Activated CD8-positive, alpha-beta memory T cell treated with anti-CD3 and anti-CD28 coated beads for 1 hour (primary cell): ENCODE measurements at places on chromosomes 5 and 9.

DNA sequence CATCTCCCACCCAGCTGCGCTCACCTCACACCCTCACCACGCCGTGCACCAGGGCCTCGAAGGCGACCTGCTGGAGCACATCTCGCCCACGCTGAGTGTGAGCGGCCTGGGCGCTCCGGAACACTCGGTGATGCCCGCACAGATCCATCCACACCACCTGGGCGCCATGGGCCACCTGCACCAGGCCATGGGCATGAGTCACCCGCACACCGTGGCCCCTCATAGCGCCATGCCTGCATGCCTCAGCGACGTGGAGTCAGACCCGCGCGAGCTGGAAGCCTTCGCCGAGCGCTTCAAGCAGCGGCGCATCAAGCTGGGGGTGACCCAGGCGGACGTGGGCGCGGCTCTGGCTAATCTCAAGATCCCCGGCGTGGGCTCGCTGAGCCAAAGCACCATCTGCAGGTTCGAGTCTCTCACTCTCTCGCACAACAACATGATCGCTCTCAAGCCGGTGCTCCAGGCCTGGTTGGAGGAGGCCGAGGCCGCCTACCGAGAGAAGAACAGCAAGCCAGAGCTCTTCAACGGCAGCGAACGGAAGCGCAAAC, 1.1 kb downstream of the POU4F3 start:
- no peak for DNase-seq

DNA sequence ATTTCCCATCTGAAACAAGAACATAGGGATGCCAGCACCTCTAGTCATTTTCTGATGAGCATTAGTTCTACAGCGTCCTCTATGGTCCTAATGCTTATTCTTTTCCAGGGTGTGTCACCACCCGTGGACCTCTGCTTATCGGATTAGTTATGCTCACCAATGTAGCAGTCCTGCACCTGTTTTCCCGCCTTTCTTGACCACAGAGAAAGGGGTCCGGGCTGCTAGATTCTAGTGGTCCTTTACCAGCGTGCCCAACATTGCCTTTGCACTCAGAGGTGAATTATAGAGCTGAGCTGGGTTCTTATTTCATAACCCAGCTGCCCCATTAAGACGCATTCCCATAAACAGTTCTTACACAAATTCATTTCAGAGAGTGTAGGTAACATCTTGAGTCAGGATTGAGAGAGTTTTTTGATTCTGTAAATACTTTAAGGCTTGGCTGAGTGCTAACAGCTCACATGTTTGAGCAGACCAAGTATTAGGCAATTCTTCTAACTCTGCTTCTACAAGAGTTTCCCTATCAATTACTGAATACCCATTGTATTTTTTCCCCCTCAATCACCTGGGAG, 2205.1 kb upstream of the C9orf72 start:
- no peak for DNase-seq

- DNase-seq, result no peak
Measured at GRCh38 chr9:87894998-87895625, 12.4 kb downstream of the SPATA31E1 start.

DNA sequence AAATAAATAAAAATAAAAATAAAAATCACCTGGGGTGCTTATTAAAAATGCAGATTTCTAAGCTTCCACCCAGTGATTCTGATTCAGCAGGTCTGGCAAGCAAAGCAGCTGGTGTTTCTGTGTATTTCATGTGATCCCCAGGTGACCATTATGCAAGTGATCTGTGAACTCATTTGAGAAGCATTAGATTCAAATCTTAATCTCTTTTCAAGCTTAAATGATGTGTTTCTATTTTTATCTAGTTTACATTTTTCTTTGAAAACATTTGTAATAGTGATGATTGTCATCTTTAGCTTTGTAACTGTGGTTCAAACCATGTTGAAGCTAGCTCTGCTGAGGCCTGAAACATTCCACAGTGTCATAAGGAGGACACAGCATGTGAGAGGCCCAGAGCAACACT, 804.8 kb upstream of the ZNF608 start:
- DNase-seq, result no peak

- DNase-seq, result no peak
Measured at GRCh38 chr5:83731638-83732037, 11.0 kb upstream of the HAPLN1 start.

DNA sequence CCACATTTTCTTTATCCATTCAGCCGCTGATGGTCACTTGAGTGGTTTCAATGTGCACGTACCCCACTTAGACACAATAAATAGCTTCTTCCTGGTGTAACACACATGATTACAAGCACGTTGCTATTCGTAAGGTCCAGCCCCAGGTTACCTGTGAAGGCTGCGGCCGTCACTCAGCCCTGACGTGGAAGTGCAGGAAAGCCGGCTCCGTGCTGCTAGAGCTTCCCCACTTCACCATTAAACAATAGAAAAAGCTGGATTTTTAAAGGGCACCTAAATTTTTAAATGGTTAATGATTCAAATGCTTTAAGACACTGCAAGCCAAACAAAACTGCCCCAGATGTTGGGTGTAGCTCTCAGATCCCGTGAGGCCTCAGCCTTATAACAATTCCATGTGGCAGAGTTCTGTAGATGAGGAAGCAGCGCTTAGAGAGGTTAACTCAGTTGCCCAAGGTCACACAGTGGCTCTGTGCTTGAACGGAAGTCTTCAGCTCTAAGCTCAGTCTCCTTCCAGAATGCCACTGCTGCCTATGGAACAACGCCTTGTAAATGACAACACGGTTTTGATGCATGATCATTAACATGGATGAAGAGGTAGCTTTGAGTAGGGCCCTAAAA, 125.7 kb downstream of the COL23A1 start:
- DNase-seq, result no peak

DNA sequence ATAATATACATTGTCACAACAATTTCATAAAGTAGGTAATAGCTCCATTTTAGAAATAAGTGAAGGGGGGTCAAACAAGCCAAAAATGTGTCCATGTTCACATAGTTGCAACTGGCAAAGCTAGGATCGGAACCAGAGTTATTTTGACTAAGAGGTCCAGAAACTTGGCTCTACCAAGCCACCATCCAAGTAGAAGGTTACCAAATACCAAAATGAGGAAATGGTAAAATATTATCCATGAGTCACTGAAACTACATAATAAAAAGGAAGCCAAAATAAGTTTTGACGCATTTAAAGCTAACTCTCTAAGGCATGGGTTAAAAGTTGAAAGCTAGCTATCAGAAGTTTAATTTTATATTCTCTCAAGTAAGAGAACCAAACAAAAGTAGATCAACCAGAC, 886.9 kb upstream of the DMAC1 start:
- DNase-seq, result no peak

DNA sequence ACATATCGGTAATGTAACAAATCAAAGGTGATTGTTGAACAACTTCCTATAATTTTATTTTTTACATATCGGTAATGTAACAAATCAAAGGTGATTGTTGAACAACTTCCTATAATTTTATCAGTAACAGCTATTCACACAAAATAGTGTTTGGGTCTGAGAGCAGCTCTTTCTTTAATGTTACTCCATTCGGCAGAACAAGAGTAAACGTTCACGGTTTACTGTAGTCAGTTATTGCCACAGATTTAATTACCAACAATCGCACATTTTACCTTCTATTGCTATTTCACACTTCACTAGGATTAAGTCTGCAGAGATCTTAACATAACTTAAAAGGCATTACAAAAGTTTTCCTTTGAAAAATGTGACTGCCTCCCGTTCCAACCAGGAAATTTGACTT, 6.4 kb downstream of the GNAQ start:
- no peak for DNase-seq

DNA sequence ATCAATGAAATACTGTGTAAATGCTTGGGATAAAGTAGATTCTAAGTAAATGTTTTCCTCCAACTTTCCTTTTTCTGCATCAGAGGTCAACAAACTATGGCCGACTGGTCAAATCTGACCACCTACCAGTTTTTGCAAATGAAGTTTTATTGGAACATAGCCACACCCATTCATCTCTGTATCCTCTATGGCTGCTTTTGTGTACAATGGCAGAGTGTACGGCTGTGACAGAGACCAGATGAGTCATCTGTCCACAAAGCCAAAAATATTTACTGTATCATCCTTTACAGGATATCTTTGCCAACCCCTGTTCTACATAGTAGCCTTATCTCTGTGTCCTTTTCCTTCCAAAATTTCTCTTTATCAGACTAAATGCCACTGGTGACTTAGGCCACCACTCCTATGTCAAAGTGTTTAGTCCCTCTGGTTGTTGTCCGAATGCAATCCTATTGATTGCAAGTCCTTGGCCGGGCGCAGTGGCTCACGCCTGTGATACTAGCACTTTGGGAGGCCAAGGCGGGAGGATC, 218.4 kb upstream of the KLF4 start:
- DNase-seq, result no peak

DNA sequence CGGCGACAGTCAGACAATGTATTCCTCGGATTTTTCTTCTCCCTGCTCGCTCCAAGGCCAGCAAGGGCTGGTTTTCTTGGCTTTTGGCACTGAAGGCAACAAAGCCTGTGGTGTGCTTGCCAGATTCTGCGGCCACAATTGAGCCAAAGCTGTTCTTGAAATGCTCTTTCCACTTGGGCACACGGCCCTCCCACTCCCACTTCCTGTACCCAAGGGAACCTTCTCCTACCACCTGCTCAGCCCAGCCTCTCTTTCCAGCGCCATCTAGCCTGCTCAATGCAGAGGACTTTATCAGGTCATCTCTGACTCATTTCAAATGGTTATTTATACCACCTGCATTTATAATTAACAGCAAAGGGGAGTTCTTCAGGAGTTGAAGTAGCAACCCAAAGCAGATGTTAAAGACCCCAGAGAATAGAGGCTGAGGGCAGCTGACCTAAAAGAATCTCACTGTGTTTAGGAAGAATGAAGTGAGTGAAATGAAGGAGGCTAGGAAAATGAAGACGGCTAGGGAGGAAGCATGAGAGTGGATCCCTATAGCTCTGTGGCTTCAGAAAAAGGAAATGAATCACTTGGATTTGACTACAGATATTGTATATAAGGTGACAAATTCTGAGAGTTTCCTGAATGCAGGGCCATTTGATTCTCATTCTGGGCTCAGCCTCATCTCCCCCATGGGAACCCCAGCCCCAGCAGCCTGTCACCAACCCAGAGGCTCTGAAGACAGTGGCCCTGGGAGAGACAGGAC, 439.0 kb downstream of the ENC1 start:
- DNase-seq, result no peak

- DNase-seq, result no peak
Measured at GRCh38 chr9:37582548-37583157, 6.5 kb upstream of the FBXO10 start.

DNA sequence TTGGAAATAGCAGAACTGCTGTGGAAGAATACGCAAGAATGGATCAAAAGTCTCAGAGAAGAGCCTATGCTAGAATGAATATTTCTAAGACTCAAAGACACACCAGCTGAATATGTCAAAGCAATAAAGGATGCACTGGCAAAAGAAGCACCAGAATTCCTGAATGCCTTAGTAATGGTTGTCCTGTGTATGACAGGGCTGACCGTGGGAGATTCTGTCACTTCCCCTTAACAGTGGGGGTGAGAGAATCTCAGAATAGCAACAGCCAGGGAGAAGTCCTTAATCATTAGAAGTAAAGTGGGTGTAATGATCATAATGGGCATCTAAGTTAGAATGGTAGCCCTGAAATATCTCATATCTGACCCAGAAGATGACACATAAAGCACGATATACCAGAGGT, 14.6 kb upstream of the PRR16 start:
- no peak for DNase-seq

DNA sequence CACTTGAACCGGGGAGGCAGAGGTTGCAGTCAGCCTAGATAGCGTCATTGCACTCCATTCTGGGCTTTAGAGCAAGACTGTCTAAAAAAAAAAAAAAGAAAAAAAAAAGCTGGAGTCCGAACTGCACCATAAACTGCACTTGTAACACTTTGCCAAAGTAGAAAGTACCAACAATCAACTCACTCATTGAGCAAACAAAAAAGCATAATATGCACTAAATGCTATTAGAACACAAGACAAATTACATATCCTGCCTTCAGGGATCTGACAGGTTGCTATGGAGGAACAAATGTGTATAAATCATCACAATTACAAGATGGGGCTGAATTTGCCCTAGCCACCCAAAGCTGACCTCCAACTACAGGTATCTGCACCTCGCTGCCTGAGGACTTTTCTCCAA, 27.9 kb downstream of the GNAQ start:
- DNase-seq, result no peak

DNA sequence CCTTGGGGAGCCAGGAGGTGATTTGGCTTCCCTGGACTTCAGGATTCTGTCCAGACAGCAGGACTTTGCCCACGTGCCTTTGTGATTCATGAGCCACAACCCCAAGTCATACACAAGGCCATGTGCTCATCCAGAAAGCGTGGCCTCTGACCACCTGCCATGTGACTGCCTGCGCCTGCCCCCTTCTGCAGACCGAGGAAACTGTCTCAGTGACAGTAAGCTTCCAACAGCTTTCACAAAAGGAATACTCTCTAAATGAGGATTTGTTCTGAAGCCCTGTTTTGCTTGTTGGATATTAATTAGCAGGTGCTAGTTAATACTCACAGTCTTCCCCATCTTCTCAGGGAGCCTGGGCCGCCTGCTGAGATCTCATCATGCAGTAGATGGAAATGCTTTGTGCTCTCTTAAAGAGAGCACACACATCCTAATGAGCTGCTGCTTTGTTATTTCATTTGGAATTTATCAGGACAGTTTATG, 36.9 kb upstream of the ANGPTL2 start:
- no peak for DNase-seq

DNA sequence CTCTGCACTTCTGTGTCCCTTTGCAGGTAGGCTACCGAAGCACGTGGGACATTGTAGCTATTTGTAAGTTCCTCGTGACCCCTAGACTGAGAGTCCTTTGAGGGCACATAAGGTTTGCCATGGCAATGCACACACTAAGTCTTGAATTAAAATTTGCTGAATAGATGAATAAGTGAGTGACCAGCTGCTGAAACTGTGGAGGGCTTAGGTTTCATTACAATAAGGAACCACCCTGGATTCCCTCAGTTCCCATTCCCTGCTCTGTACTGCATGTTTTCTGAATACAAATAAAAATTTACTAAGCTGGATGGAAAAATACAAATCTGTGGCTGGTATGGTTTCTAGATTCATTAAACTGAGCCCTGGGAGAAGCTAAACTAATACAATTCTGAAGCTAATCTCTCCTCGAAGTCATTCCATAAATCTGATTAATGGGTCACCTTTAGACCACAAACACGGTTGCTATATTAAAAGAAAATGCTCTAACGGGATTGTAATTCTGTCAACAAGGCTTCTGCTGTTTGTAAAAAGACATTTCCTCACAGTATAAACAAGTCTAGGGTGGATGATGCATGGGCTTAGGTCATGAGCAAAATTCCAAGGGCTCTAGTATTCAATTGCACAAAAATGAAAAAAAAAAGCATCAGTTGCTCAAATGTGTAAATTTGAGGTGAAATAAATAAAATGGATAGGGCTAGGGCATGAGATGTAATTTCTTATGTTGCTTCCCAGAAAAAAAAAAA, 172.3 kb downstream of the ATP10B start:
- DNase-seq, result no peak

- DNase-seq, result no peak
Measured at GRCh38 chr5:144566747-144567420, 396.2 kb downstream of the KCTD16 start.
